Aortic smooth muscle cell (primary cell): ENCODE measurements at places on chromosomes 16 and 17. TPM values are rescaled to one million over a fixed set of nuclear protein-coding genes. Genes with fewer than 3 reads are reported as not detected.

CYGB gene
- 2.7 and 7.7 TPM in 2 replicates for total RNA-seq

CCL11 gene
- total RNA-seq, result not detected in 2 replicates

LPO gene
- not detected in 2 replicates for total RNA-seq

BAIAP3 gene
- total RNA-seq, result 0.92 and 1.2 TPM in 2 replicates

LRRC37A2 gene
- 2.8 and 4.0 TPM in 2 replicates for total RNA-seq

SNAI3 gene
- total RNA-seq, result not detected in 2 replicates

EPX gene
- total RNA-seq, result not detected in 2 replicates
